ENCODE measurements at places on chromosomes 11 and 22.

DNA sequence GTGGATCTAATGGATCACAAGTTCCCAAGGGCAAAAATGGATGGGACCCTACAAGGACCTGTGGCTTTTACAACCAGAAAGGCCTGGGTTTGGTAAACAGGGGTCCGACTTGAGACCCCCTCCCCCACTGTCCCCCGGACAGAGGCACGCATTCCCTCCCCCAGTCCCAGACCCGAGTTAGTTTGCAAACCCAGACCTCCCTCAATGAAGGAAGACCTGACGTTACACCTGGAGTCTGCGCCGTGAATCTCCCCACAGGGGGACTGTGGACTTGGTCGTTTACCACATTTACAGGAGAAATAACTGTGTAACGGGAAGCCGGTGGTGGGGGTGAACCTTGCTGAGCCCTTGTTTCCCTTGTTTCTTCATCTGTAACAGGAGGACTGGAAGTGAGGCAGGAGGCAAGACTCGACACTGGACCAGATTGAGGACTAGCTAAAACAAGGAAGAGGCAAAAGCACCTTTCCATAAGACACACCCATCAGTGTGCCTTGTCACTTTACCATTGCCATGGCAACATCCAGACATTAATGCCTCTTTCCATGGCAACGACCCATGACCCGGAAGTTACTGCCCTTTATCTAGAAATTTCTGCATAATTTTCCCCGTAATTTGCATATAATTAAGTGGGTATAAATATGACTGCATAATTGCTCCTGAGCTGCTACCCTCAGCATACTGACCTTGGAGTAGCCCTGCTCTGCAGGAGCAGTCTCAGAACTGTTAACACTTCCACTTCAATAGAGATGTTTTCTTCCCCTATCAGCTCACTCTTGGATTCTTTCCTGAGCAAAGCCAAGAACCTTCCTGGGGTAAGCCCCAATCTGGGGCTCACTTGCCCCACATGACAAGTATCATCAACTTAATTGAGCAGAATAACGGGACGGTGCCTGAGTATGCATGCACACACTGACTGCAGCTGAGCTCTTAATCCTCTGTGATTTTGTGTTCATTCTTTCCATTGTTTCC, 25.4 kb downstream of the PDGFB start:
- DNase-seq = no peak

GRCh38 chr22:31932863-31933262, 11.5 kb upstream of the YWHAH start:
- DNase-seq = no peak

- DNase-seq = peak; percentile 76
Observed at GRCh38 chr22:39490135-39490798, 11.8 kb upstream of the MIEF1 start.

DNA sequence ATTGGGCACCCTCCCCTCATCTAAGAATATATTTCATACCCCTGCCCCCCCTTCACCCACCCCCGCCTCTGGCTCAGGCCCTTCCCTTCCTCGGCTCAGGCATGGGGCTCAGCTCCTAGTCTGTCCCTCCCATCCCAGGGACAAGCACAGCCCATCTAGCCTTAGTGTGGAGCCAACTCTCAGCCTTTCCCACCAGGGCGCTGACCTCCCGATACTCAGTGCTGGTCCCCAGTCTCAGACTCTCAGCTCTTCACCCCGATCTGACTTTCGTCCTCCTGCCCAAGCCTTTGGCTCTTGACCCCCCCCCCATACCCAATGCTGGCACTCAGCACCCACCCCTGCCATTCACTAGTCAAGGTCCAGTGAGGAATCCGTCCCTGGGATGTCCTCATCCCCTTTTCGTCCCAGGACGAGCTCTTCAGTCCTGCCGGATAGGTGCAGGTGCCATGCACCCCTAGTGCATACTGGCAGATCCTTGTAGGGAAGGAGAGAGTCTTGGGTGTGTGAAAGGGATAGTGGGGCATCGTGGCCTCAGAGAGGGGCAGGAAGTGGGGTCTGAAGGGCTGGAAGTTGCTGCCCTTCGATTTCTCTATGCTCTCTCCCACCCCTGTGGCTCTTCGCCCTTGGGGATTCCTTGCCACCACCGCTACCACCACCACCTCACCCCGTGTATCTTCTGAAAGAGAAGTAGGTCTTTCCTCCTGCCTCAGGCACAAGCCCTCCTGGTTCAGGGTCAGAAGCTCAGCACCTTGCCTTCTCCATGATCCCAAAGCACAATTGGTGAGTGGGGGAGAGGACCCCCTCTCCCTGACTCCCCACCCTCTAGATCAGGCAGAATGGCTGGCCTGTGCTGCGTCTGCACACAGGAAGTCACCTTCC, 2.4 kb downstream of the TPBGL start:
- no peak for DNase-seq

DNA sequence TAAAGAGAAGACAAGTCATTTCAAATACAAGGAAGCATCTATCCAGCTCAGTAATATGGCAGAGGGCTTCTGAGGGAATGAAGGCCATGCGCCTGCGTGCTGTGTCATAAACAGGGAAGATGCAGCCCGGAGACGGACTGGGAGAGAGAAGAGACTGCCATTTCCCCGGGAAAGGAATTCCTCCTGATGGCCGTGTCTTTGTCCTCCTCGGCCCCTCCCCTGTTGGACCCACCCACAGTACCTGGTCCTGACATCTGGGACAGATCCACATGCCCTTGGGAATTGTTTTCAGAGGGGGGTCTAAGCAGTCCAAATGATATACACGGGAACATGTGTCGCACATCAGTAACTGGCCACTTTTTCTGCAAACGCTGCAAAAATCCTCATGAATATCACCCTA, 15.5 kb downstream of the LARGE2 start:
- DNase-seq = no peak

GRCh38 chr11:83689144-83689780, 403.1 kb upstream of the CCDC90B start:
- no peak for DNase-seq

GRCh38 chr11:73185680-73186293, 32.3 kb upstream of the P2RY2 start:
- DNase-seq = peak; percentile 92

- no peak for DNase-seq
Observed at GRCh38 chr22:48665311-48665995, 1162.2 kb downstream of the BRD1 start.

All from ELR (cell line).